ENCODE measurements at places on chromosomes 1 and 21.
A peak's percentile ranks its signal among the peaks of the same experiment; 100 is the strongest.

- peak; percentile 7 for DNase-seq
Measured at GRCh38 chr21:35508139-35508888, 459.2 kb upstream of the RUNX1 start.

DNA sequence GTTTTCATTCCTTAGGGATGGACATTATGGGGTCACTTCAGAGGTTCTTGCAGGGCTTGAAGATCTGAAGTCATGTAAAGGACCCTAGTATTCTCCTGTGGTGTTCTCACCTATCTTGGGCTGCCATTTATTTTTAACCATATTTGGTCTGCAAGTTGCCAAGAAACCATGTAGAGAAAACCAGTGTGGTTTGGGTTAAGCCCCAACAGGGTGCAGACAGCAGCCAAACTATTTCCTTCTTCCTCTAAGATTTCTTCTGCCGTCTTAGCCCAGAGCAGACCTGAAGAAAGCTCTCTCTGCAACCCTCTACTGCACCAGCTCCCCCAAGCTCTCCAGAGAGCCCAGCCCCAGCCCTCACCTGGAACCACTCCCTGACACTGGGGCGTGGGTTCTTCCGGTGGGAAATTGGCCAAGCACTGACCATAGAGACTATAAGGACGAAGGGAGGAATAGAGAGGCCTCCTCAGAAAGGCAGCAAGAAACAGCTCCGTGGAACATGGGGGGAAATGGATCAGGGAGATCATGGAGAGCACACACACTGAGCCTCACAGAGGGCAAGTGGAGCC lies 136.6 kb downstream of the SYF2 start:
- no peak for DNase-seq

DNA sequence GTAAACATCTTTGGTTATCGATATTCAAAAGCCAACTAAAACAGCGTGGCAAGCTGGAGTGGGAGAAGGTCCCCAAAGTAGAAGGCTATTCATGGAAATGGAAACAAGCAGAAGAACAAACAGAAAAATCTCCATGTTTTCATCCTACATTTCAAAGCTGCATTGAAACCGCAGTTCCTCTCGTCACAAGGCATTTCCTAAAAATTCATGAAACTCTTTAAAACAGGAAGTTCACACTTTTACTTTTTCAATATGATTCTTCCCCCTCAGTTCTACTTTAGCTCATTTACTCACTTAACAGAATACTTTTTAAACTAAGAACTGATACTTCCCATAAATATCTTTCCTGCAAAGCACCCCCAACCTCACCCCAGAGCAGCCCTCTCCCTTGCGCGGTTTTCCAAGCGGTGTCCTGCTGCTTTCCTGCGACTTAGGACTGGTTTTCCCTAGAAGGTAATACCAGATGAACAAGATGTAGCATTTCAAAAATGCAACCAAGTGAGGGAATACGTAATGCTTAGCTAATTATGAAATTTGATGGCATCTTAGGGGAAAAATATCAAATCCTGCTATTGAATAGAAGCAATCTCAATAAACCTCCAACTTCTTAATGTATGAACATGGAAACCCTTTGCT lies 228.3 kb upstream of the PKN2 start:
- no peak for DNase-seq

- no peak for DNase-seq
Measured at GRCh38 chr1:188006354-188006753, 1177.6 kb downstream of the PLA2G4A start.

DNA sequence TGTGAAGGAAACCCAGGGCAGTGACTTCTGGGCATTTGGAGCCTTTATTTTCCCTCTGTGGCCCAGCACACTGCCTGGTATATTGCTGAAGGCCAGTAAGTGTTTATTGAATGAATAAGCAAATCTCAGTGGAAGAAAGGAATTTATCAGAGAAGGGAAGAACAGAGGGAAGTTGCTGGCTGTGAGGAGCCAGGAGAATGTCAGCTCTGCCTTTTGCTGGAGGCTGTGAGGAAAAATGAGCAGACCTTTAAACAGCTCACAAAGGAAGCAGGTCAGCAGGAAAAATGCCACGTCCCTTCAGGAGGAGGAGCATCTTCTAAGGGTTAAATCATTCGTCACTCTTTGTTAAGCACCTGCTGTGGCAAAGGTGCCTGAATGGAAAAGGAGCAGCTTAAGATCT lies 75.9 kb downstream of the GIPC2 start:
- no peak for DNase-seq

- DNase-seq: no peak
Measured at GRCh38 chr1:156391701-156392100, 22.7 kb downstream of the RHBG start.

DNA sequence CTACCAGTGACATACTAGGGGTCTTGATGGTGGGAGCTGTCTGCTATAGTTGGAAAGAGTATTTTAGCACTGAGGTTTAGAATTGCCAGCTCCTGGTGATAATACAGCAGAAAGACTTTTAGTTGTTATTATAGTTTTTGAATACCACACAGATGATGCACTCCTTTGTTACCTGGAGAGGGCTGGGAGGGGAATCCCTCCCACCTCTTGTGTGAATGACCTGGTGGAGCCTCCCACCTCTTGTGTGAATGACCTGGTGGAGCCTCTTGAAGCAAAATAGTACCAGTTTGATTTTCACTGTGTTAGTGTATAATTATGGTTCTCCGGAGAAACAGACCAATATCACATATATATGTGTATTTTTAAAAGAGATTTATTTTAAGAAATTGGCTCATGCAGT lies 3.3 kb downstream of the DISP1 start:
- no peak for DNase-seq

DNA sequence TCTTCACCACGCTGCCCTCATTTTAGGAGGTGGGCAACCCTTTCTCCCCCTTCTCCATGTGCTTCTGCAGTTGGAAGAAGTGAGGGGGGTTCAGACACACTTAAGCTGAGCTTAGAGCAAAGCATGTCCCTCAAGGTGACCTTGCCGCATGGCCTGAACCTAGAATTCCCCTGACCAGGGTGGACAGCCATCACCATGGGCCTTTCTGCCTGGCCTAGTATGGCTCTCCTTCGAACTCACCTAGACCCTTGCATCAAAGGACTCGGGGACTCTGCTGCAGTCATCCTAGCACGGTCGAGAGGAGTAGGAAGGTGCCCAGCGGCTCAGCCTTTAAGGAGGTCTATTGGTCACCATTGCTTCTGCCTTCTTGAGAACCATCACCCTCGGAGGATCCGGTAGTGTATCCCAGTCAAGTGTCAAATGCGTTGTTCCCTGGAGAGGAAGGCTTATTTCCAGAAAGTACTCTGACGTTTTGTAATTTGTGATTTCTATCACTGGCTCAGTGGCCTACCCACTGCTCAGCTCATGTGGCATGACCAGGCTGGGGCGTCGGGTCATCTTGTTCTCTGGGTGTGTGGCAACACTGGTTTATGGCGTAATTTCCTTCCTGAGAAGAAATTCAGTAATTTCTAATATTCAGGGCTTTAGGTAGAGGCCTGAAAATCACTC lies at the start of gene KCNE1:
TSS of gene KCNE1 (minus strand) at position 424 of the 669 bp plus-strand sequence. CDS start 62,576 bp downstream, outside the sequence.
- DNase-seq: no peak

DNA sequence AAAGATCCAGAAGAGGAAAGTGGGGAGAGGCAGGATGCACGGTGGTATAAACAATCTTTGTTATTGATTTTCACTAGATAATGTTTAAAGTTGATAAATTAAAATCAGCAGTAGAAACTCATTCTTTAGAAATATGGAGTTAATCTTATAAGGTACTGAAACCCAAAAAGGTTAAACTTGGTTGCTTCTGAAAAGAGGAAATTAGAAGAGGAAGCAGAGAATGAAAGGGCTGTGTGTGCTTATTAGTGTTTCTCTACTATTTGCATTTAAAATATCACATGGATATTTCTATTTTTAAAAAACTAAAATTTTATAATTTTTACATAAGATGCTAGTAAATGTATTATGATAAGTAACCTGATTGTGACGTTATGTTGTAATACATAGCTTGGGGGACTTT lies 24.4 kb downstream of the C1orf141 start:
- DNase-seq: no peak

- DNase-seq: no peak
Measured at GRCh38 chr1:116113615-116114014, 2.4 kb downstream of the MAB21L3 start.

DNA sequence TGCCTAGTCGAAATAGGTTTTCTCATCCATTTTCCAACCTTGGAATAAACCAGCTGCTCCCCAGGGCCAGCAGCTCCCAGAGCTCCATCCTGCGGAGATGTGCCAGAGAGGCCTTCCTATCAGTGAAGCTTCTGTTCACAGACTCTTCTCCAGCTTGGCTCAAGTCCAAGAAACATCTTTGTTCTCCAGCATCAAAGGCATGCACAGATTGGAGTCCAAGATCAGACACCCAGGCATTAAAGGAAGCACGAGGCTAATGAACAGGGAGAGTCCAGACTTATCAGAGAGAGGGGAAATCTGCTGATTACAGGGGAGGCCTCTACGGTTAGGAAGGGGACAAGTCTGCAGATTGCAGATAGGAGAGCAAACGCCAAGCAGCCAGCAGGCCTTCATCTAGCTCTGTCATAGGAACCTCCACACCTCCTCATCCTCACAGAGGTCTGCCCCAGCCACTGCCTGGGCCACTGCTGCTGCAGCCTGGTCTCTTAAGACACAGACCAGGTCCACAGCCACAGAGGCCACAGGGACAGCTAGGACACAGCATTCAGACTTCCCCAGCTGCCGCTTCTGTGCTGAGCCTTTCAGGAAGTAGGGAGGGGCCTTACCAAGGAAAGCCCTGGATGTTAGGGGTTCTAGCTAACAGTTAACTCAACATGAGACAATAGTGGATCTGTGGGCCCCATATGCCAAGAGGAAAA lies 3.4 kb downstream of the PRR9 start:
- DNase-seq: no peak

DNA sequence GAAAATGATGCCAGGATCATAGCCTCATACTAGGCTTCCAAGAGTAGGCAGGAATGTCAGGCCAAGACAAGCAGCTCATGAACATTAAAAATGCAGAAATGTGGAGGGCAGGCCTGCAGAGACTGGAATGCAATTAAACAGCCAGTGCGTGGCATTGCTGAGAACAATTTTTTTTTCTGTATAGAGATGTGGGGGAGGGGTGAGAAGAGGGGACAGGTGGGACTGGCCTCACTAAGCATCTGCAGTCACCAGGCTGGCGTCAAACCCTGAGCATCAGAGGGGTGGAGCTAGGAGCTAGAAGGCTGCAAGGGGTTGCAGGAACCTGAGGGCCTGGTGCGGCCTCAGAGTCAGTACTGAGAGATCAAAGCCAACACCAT lies 114.1 kb downstream of the TNR start:
- DNase-seq: no peak

GRCh38 chr1:46940307-46940706 lies 969 bp downstream of the CYP4A11 start:
- no peak for DNase-seq

GRCh38 chr1:119336848-119337247 lies 31.7 kb upstream of the HAO2 start:
- no peak for DNase-seq

DNA sequence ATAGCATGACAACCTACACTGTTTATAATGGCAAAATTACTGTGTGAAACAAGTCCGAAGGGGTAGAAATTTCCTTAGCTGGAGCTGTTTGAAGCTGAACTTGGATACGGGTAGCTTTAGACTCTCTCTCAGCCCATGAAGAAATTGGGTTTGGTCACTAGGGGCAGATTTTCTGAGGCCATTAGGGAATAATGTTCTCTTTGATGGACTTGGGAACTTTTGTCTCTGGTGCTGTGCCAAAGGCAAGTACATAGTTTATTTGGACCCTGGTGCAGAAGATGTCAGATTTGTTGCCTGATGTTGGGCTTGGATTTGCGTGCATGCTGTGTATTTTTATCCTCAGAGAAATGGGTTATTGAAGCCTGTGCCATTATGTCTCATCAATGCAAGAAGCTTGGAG lies 109.6 kb downstream of the VPS13D start:
- no peak for DNase-seq

- no peak for DNase-seq
Measured at GRCh38 chr21:28632755-28633408, 359.8 kb downstream of the LTN1 start.

DNA sequence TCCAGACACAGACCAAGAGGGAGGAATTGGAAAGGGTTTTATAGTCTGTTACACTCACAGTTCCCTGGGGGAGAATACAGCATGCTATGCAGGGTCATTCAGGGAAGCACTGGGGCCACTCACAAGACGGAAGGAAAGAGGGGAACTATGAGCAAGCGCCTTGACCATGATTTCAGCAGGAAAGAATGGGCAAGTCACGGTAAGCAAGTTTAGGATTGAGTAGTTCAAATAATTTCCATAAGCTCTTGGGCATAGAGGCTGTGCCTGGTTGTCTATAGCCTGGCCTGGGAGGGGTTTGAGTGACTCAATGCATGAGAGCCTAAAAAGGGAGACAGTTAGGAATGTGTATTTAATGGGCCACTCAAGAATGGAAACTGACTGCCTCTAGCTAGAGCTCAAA lies 176.7 kb downstream of the TTLL7 start:
- DNase-seq: no peak

- no peak for DNase-seq
Measured at GRCh38 chr1:163866564-163866963, 544.8 kb downstream of the NUF2 start.

- DNase-seq: no peak
Measured at GRCh38 chr1:184161071-184161698, 109.7 kb downstream of the TSEN15 start.

DNA sequence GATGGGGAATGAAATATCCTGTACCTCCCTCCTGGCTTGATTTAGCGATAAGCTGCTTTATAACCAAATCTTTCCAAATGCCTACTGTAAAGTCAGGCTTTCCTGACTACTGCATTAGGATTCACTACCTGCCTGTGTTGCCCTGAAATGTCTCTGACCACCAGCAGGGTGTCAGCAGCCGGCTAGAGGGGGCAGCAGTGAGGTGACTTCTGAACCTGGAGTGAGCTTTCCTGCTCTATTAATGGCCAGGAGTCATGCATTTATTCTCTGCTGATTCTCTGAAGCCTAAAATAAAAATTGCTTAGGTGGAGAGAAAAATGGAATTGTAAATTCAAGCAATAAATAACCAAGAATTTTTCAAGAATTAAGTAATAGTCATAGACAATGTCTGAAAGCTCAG lies 2.5 kb downstream of the BACE2 start:
- no peak for DNase-seq

- no peak for DNase-seq
Measured at GRCh38 chr1:12201352-12202189, 28.3 kb upstream of the VPS13D start.

DNA sequence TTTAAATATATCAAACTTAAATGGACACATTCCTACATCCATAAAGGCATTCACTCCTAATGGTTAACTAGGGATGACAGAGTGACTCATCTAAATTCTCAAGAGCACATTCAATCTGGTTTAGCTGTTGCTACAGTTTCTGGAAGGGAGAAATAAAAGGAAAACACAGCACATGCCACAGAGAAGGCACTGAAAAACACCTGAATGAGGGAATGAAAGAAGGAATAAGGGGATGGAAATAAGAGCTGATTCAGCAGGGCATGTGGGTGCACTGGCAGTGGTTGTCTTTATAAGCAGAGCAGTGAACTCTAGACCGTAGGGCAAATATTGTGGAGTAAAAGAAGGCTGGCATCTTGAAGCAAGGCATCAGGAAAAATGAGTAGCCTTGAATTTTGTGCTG lies 79.3 kb downstream of the LHX4 start:
- no peak for DNase-seq
